ENCODE measurements at places on chromosomes 3 and 15.

DNA sequence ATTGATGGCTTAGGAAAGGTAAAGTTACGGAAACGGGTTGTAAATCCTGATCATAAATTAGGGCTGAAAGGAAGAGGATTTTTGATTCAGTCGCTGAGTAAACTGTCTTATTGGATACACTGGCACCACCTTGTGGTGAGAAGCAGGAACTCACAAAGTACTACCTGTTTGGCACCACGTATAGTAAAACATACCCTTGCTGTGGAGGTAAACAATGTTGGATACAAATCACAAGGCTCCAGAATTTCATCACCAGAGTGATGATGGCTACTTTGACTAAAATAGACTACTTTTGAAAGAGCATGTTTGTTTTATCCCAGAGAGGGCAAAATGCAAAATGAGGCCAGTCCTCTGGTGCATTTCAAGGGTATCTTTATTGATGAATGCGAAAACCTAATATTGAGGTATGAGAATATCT is 216.9 kb downstream of the IGSF11 start:
- DNase-seq: no peak

- no peak for DNase-seq
These were observed 90.2 kb upstream of the ABHD17C start for GRCh38 chr15:80604583-80605575.

GRCh38 chr3:137988152-137988551 is 21.8 kb upstream of the CLDN18 start:
- DNase-seq: no peak

GRCh38 chr15:64774037-64774628 is 1.3 kb downstream of the RBPMS2 start:
- DNase-seq: no peak

DNA sequence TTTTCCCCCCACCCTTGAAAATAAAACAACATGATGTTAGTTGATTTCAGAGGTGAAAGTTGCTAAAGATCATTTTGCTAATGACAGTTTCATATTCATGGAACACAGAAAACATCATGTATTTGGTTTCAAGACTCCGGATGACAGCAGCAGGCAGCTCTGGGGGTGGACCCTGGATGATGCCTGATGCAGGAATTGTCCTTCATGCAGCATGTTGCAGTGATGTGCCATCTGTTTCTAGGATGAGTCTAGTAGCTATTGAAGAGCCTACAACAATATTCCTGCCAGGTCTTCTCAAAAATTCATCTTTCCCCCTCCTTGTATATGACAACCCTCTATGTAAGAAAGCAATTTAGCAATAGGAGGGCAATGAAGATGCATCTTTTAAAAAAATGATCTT is 108.3 kb downstream of the SV2B start:
- no peak for DNase-seq

DNA sequence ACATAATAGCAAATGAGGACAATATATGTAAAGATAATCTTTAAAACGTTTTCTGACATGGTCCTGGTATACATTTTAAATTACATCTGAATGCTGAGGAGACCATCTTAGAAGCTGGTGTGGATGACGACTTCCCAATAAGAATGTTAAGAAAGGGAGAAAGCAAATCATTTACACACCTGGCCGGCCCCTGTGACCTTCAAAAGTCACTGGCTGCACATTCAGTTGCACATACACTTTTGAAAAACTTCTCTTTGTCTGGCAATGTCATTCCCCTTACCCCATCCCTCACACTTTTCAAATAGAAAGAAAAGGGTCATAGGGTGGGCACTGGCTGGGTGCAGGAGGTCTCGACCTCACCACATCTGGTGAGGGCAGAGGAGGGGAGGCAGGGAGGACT is 391.0 kb downstream of the MECOM start:
- no peak for DNase-seq

- no peak for DNase-seq
These were observed 142.8 kb downstream of the OCA2 start for GRCh38 chr15:27956285-27956684.

All from breast epithelium (tissue), 4 donors.